ENCODE measurements at places on chromosomes 2 and 18.
A peak's percentile ranks its signal among the peaks of the same experiment; 100 is the strongest.

DNA sequence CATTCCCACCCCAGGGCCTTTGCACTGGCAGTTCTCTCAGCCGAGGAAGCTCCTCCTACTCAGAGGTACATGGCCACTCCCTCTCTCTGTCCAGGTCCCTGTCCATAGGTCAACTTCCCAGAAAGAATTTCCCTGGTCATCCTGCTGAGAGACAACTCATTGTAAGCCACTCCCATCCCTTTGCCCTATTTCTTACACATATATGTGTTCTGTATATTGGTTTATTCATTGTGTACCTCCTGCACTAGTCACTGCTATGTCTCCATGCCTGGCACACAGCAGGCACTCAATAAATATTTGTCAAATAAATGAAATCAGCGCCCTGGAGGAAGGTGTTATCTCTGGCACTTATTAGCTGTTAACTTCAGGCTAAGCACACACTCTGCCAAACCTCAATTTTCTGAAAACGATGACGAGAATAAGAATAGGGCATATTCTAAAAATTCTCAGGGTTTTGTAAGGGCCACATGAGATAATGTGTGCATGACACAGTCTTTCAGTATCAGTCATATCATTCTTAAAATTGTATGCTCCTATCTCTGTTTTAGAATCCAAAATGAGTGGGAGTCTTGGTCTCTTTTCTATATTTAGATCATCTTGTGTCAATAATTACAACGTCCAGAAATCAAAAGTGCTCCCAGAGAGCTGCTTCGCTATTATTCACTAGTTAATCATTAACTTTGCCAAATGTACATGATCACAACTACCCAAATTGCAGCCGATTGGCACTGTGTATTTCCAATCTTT is 198.0 kb downstream of the ALK start:
- no peak overlapping the region for H3K4me3 ChIP-seq
- H3K27ac ChIP-seq: no peak overlapping the region
- H3K27me3 ChIP-seq: no peaks in the 10 kb centered on the region

DNA sequence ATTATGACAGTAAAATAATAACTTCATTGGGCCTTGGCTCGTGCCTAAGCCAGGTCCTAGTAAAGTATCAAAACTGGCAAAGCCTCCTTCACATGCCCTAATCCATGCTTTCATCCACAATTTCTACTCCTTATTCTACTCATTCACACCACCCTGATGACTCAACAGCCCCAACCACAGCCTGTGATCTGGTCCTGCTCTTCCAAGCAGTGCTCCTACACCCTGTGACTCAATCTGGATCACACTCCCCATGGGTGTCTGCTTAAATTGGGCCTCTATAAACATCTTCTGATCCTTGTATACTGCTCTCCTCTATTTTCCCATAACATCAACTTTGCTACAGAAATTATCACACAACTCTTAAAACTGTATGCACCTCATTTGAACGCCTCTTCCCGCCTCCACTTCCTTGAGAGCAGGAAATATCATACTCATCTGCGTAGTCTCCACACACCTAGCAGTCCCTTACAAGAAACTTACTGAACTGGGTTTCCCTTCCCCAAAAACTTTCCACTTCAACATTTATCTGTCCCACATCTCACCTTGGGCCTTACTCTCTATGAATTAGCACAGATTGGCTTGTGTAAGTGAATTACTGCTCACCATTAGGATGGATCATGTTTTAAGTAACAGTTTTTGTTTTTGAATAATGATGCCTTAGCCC is 15.9 kb downstream of the GTF3C3 start:
- no peak overlapping the region for H3K27ac ChIP-seq
- no peak overlapping the region for H3K4me3 ChIP-seq
- no peak for DNase-seq
- no peaks in the 10 kb centered on the region for H3K27me3 ChIP-seq

GRCh38 chr18:46555724-46556123 is 101.3 kb downstream of the LOXHD1 start:
- no peak overlapping the region for H3K4me3 ChIP-seq
- H3K36me3 ChIP-seq: no peaks in the 10 kb centered on the region
- DNase-seq: peak; percentile 76
- H3K27me3 ChIP-seq: no peaks in the 10 kb centered on the region

DNA sequence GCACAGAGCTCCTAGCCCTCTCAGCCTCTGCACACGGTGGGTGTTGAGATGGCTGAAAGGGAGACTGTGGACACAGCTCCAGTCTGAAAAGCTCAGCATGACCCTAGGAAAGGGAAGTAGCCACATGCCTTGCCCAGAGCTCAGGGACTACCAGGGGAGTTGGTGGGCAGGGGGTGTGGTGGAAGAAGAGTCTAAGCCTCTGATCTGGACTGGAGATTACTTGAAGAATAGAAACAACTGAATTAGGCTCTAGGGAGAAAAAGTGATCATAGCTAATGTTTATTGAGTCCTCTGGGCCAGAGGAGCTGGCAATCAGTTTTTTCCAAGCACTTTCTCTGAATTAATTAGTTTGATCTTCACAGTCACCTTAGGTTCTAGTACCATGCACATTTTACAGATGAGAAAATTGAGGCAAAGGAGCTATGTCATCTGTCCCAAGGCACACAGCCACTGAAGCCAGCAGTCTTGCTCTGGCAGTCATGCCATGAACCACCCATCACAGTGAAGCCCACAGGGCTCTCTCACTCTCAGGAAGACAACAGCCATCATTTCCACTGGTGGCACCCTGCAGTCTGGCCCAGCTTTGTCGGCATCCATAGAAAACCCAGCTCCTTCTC is 10.3 kb downstream of the SDC1 start:
- no peak overlapping the region for H3K27ac ChIP-seq
- H3K36me3 ChIP-seq: no peaks in the 10 kb centered on the region
- DNase-seq: no peak
- H3K4me3 ChIP-seq: no peak overlapping the region
- H3K27me3 ChIP-seq: no peaks in the 10 kb centered on the region
- H3K4me1 ChIP-seq: peaks cover 8% of the 10 kb centered on the region

DNA sequence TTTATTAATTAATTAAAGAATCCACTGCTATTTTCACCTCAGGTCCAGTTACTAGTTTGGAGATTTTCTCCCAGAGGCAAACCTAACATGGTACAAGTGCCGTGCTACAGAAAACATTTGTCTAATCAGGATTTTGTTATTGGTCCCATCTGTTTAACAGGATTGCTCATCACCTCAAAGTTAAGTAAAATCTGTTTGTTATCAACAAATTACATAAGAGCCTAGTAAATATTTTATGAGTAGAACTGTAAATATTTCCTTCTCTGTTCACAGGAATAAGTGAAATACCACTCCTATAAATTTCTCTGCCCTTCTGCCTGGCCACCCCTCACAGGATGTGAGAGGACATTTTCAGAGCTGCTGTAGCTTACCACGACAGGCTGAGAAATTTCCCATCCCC is 200.2 kb downstream of the RAD51AP2 start:
- no peak overlapping the region for H3K4me3 ChIP-seq
- no peaks in the 10 kb centered on the region for H3K27me3 ChIP-seq
- H3K27ac ChIP-seq: no peak overlapping the region
- H3K36me3 ChIP-seq: no peaks in the 10 kb centered on the region

Measured in H1 (cell line).